ENCODE measurements at places on chromosomes 12 and 14.

DNA sequence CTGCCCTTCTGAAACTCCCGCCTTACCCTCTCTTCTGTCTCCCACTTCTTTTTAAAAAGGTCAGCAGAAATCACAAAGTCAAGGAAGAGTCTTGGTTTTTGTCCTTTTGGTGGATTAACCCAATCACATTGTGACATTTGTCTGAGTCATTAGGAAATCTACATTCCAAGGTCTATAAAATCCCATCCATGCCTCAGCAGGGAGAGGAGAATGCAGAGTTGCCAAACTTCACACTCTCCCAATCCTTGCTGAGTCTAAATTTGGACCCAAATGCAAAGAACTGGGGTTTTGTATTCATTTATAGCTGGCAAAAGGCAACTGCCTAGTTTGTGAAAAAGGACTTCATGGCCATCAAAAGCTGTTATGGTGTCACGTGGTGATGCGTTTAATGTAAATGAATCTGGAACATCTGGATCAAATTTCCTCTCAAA lies 67.9 kb downstream of the TMEM30B start:
- no peak for DNase-seq

DNA sequence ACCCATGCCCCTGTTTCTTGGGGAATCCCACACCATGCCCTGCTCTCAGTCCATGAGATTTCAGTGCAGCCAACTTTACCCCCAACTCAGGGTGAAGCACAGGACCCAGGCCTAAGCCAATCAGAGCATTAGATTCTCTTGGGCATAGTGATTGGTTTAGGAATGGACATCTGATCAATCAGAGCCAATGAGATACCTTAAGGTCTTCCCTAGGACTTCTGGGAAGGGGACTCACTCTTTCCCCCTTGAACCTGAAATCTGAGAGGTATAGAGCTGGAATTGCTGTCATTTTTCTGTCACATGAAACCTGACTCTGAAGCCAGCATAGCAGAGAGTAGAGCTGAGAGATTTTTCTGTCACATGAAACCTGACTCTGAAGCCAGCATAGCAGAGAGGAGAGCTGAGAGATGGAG lies 127.1 kb downstream of the ZFP36L1 start:
- DNase-seq: no peak

- DNase-seq: no peak
These were observed at the start of gene PMCH for GRCh38 chr12:102197789-102198188. TSS of gene PMCH (minus strand) at chr12:102197833. CDS start at chr12:102197770, 63 bp downstream.

DNA sequence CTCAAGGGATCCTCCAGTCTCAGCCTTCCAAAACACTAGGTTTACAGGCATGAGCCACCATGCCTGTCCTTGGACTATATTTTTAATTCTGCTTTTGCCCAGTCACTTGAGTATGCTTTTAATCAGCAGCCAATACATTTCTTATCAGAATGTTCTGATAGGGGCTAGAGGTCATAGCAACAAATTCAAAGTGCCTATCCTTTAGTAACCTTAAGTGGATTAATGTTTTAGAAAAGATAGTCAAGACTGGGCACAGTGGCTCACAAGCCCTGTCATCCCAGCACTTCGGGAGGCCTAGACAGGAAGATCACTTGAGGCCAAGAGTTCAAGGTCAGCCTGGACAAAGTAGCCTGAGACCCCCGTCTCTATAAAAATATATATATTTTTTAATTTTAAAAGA lies 37.1 kb downstream of the CKB start:
- DNase-seq: no peak

DNA sequence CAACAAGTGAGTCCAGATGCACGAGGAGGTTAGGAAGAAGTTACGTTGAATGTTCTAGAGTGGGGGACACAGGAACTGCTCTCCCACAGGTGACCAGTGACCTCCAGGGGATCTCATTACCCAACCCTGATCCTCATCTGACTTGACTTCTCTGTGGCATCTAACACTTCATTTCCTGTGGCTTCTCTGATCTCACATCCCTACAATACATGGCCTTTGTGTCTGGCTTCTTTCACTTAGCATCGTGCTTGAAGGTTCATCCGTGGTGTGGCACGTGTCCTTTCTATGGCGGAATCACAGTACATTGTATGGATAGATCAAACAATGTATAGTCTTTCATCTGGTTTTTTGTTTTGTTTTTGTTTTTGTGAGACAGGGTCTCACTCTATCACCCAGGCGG lies 19.3 kb downstream of the CFAP251 start:
- no peak for DNase-seq

All from left lung (tissue), 14 donors.